Fibroblast of pulmonary artery (primary cell): ENCODE measurements at places on chromosomes 16 and 17.
A peak's percentile ranks its signal among the peaks of the same experiment; 100 is the strongest.

GRCh38 chr17:14781123-14781522 is 480.2 kb downstream of the HS3ST3B1 start:
- DNase-seq: no peak

DNA sequence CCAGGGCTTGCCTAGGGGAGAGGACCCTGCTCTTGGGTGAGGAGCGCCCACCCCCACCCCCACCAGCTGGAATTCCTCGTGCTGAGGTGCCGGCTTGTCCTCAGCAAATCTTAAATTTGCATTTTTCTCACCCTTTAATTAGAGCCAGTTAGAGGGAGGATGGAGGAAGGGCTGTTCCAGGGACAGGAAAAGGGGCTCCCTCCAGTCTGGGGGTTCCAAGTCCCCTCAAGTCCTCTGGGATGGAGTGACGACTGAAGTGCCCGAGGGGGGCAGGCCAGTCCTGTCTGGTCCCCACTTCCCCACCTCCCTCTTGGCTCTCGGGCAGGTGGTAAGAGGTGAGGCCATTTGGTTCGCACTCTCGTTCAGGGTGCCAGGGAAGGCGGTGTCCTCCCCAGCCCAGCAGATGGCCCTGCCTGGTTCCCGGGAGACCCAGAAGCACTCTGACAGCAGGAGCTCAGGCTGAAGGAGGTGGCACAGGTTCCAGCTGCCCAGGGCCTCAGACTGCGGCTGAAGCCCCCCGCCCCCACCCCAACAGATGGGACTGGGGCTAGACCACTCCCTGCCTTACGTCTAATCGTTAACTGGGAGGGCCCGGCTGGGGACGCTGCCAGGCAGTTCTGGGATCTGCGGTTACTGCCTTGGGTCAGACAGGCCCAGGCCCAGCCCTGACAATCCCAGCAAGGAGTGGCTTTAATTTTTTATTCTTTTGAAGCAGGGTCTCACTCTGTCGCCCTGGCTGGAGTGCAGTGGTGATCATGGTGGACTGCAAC is 2.2 kb downstream of the RAB26 start:
- DNase-seq: no peak

DNA sequence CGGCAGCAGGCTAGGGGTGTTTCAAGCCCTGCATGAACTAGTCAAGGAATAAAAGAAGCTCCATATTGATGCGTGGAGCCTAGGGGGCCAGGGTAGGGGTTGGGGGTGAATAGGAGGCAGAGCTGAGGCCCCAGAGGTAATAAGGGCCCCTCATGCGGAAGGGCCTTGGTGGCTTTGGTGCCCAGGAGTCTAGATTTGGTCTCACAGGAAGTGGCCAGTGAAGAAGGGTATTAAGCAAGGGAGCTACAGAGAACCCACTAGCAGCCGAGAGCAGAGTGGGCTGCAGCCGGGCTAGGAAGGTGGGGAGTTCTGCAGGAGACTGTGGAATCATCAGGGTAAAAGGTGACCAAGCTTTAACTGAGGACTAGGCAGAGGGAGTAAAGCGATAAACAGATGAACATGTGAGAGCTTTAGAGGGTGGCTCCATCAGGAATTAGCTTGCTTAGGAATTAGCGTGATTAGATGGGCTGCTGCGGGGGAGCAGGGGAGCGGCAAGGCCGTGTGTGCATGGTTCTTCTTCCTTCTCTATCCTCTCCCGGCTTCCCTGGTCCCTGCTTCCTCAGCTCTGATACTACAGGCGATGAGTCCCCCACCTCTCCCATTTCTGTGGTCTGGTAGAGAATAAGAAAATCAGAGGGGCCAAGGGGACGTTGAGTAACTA is 9.8 kb downstream of the GNGT2 start:
- DNase-seq: no peak

GRCh38 chr17:74280093-74280513 is 6.1 kb downstream of the DNAI2 start:
- DNase-seq: no peak

- no peak for DNase-seq
Observed at GRCh38 chr16:5516115-5516514, 418.5 kb upstream of the EEF2KMT start.

- peak; percentile 63 for DNase-seq
Observed at GRCh38 chr17:40284085-40284713, 3.5 kb upstream of the CDC6 start.

DNA sequence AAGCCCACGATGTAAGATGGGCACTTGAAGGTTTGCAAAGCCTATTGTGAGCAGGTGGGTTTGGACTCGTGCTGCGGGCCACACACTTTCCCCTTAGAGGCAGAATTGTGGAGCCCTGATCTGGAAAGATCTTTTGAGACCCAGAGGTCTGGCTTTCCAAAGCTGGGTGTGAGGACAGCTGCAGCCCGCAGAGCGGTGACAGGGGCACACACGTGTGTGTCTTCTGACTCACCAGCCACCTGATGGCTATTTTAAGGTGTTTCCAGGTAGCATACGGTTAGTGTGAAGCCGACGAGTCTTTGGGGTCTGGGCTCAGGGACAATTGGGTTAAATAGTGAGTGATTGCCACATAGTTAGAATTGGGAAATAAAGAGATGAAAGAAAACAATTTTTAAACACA is 108.9 kb upstream of the GSE1 start:
- DNase-seq: no peak

DNA sequence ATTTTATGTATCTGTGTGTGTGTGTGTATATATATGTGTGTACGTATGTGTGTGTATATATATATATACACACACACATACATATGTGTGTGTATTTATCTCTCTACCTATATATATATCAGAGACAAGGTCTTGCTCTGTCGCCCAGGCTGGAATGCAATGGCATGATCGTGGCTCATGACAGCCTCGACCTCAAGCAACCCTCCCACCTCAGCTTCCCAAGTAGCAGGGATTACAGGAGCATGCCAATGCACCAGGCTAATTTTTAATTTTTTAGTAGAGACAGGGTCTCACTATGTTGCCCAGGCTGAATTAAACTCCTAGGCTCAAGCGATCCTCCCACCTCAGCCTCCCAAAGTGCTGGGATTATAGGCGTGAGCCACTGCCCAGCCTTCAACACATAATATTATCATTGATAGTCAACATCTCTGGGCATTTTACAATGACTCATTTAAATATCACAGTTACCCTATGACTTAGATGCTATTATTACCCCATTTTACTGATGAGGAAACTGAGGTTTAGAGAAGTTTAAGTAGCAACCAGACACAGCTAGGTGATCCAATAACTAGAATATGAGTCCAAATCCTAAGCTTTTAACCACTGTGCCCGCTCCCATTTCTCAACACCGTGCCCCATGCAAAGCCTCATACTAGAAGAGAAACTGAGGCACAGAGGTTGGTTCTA is 24.3 kb downstream of the G6PC3 start:
- no peak for DNase-seq

DNA sequence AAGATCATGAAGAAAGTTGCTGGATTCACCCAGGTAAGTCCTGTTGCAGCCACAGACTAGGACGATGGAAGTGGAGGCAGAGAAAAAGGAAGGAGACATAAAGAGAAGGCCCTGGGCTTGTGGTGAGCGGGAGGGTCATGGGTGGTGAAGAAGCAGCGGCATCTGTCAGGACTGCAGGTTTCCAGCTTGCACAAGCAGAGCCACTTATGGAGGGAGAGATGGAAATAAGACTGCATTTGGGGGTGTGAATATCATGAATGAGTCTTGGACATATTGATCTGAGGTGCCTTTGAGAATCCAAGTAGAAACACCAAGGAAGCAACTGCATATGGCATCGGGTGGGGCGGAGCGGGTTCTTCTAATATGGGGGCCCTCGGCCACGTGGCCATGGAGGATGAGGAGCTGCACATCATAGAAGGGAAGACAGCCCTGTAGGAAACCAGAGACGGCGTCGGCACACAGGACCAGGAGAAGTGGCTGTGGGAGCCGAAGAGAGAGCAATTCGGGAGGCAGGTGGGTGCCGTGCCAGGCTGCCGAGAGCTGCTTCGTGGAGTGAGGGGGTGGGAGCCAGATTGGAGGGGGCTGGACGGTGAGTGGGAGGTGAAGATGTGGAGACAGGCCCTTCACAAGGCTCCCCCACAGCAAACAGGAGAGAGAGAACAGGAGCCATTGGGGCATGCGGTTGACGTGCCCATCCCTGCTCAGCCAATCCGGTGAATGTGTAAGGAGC is 243.5 kb downstream of the GSG1L start:
- no peak for DNase-seq

GRCh38 chr17:74815550-74816370 is 39.6 kb upstream of the NAT9 start:
- no peak for DNase-seq
